ENCODE measurements at places on chromosomes 5 and 9.

DNA sequence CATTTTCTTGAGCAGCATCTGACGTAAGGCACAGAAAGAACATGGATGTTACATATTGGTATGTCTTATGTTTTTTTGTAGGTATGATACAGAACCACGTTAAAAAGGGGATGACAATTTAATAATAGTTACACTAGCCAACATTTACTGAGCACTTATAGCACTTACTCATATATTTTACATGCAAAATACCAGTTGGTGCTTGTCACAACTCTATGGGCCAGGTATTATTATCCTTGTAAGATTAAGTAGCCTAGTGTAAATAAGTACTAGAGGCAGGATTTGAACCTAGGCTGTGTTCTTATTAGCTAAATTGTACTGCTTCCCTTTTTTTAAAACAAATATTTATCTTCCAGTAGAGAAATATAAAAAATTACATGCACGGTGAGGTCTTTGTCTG, 83.5 kb downstream of the RANBP17 start:
- DNase-seq: no peak

- peak; percentile 27 for DNase-seq
Observed at GRCh38 chr9:70883056-70883455, 238.4 kb downstream of the TRPM3 start.

DNA sequence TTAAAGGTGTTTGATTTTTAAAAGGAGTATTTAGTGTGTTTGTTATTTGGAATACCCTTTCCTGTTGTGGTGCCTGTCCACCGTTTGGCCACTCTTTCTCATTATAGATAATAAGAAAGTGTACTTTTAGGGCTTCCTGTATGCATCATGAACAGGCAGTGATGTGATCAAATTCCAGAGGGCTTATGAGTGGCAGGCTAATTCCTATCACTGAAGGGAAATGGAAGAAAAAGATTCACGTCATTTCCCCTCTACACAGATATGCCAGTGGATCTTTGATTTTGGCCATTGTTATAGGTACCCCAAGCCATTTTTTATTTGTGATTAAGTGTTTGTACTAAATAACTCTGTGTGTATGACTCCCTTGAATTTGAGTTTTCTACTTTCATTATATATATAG, 37.1 kb downstream of the RPS6 start:
- no peak for DNase-seq

DNA sequence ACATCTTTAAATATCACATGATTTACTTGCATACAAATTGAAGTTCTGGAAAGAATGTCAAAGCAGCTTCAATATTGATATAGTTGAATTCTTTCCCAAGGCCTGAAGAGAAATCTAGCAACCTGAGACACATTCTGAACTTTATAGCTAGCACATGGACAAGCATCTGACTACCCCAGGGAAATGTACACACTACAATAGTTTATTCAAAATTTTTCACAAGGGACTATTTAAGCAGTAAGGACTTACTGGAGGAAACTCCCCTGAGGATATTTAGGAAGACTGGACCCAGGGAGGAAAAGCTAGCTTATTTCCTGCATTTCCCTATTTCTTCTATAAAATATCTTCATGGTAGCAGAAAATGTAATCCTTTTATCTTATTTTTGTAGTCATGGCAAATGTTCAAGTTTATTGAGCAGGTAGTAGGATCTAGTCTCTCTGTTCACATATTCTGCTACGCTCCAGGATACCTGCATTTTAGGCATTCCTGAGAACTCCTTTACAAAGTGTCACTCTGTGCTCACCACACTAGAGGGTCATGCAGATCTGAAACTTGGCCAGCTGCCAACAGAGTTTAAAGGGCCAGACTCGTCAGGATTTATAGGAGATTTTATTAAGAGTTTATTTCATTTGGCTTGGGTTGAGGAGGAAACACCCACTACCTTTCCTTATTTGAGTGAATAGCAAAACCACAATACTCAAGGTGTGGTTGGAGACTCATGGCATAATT, 348.4 kb upstream of the FTMT start:
- DNase-seq: peak; percentile 45

DNA sequence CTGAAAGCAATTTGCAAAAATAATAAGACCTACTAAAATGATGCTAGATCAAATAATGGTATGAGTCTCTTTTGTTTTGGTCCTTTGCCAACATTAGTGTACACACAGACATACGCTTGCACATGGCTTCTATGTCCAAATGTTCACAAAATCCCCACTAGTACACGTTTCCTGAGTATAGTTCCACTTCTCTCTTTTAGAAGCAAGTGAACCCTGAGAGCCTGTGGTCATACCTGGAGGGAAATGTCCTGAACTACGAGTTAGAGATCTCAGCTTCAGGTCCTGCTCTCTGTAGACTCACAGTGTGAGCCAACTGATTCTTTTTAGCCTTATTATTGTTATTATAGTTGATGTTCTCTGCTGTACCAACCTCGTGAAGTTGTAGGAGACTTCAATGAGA, 47.3 kb upstream of the ACTBL2 start:
- no peak for DNase-seq

DNA sequence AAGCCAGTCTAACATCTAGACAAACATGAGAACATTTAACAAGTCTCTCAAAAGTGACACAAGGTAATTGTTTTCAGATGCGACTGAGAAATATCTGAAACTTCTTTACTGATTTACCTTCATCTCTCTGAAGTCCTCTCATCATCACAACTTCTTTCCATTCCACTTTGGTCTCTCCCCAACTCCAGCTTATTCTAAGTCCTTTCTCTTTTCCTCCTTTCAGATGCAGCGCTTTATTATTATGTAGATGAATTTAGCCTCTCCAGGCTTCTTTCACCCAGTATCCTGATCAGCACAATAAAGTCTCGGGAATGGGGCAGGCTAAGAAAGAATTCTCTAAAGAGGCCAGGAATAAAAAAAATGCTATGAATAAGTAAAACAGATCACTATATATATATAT, 128.0 kb downstream of the KCTD16 start:
- DNase-seq: no peak

DNA sequence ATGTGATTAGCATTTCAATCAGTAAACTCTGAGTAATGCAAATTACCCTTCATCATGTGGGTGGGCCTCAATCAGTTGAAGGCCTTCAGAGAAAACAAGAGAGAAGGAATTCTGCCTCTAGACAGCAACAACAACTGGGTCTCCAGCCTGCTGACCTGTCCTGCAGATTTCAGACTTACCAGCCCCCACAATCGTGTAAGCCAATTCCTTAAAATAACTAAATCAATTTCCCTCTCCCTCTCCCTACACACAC, 41.7 kb upstream of the FBXW11 start:
- DNase-seq: no peak

DNA sequence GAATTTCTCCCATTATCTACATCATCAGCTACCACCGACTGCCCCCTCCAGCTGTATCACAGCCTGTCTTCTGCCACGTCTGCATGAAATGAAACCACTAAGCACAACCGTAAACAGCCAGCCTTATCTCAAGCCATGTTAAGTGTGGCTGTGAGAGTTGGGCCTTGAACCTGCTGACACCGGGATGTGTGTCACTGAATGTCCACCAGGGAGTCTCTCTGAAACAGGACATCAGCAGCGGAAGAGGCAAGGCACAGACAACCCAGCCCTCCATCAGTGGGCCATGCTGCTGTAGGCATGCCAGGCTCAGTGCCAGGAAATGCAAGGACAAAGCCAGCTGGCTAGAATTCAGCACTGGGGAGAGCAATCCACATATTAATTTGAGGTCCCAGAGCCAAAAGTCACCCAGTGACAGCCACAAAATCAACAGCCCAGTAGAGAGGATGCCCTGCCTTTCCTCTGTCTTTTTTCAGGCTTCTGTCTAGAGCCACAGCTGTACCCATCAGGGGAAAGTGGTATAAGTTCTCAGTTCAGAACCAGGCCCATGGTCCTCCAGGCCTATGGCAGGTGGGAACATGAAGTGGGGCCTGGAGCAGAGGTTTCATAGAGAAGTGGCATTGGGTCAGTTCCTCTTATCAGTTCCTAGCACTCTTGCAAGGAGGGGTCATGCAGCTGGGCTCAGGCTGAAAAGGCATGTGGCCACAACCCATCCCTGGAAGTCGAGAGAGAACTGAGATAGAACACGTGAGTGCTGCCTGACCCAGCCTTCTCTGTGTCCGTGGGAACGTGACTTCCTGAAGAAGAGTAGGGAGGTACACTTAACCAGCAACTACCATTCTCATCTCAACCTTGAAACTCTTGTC, 199.4 kb downstream of the ESM1 start:
- DNase-seq: no peak

DNA sequence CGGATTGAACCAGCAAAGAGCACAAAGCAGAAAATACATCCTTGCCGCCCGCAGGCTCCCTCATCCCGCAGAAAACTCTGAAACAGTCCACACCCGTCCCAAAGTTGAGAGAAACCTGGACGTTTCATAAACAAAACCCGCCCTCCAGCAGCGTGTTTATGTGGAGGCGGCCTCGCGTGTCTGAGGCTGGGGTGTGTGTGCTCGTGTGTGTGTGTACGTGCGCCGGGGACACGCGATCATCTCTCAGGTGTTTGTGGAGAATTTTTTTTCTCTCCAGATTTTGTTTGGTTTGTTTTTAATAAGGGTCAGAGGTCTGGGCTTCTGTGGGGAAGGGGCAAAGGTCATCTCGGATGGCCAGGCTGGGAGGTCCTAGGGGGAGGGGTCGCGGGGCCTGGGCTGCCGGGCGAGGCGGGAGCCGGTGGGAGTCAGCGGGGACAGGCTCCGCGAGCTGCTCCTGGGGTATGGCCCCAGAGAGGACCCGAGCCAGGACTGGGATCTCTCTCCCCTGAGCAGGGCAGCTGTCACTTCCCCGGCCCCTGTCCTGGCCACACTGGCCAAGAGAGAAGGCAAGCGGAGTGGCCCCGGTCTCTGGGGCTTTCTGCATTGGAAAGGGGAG, 206.4 kb downstream of the C9orf50 start:
- peak; percentile 74 for DNase-seq

DNA sequence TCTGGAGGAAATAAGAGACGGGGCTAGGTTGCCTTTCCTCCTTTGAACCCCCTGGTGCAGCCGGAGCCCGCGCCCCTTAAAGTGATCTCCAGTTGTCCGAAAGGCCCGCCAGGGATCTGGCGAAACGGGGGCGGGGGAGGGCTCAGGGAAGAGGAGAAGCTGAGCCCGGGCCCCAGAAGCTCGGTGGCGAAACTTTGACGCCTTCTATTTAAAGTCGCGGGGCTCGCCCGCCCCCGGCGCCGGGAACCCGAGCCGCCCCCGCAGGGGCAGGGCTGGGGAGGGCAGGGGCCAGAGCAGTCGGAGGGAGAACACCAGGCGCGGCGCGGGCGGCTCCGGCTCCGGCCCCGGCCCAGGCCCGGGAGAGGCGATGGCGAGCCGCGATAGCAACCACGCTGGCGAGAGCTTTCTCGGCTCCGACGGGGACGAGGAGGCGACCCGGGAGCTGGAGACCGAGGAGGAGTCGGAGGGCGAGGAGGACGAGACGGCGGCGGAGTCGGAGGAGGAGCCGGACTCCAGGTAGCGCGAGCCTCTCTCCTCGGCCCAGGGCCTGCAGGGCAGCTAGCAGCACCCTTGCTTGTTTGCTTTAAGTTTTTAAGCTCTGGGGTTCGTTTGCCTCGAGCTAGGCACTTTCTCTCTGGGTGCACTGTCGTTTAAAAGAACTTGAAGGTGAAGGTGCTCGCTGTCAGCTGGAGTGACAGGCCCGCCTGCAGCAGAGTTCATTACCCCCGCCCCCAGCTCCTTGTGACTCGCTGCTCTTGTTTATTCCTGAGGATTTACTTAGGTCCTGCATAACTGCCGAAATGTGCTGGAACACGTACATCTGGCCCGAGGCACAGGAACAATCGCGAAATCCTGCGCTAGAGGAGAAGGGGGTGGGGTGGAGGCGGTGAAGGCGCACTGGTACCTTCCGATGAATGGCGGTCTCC, at the start of gene CMYA5:
Gene CMYA5 (plus strand): TSS at position 296 of the 926 bp plus-strand sequence. CDS start 72 bp downstream, at position 368.
- DNase-seq: peak; percentile 74

DNA sequence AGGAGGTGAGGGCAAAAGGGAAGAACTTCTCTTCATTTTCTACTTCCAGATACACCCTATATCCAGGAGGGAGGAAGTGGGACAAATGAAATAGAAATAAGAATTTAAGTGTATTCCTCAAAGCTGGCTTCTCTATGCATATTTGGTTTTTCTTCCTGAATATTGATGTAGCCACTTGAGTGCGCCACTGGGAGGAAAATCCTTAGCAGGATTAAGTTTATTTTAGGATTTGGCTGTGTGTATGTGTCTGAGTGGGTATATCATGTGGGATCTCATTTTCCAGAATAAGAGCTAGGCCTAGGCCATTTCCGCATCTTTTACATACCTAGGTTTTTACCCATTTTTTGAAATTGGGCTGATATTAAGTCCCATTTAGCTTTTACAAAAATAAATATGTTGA, 42.5 kb downstream of the MAP1B start:
- DNase-seq: no peak

GRCh38 chr5:6788956-6789649, 75.9 kb downstream of the TENT4A start:
- DNase-seq: peak; percentile 16

GRCh38 chr5:131005963-131006684, 158.9 kb downstream of the HINT1 start:
- DNase-seq: peak; percentile 39

GRCh38 chr5:173714551-173715428, 98.3 kb upstream of the BOD1 start:
- peak; percentile 86 for DNase-seq

DNA sequence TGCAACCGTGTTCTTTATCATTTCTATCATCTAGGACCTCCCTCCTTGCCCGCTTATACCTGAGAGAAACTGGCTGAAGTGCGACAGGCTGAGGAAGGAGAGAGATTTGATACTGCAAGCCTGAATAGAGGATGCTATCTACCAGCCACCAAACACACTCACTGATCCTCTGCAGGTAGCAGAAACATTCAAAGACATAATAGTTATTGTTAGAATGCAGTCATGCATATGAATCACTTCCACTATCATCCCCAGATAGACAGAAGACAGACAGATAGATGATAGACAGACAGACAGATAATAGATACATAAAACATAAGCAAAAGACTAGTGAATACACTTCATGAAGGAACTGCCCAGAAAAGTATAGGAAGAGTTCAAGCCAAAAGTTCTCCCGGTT, 32.9 kb downstream of the FAM81B start:
- no peak for DNase-seq

- DNase-seq: no peak
Observed at GRCh38 chr5:176353533-176353932, 8.0 kb downstream of the KIAA1191 start.

GRCh38 chr9:136977649-136978072, 357 bp downstream of the PTGDS start:
- DNase-seq: no peak

DNA sequence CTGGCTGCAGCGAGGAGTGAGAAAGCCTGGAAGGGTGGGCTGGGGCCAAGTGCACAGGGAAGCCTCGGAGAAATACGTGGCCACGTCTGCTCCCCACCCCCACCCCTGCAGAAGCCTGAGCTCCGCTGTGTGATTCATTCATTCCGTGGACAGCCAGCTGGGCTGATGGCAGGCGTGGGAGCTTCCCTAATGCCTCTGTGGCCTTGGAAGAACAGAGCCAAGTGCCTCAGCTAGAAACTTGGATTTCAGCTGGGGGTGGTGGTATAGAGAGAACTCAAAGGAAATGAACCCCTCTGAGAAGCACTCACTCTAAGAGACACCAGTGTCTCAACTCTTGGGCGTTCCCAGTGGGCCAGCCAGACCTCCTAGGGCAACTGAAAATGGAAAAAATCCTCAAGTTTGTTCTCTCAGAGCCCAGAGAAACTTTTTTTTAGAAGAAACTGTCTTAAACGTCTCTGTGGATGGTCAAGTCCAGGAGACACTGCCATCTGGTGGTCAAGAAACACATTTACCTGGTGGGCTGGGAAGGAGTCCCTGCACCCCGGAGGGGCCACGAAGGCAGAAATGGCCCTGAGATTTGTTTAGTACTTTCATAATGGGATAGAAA, 18.0 kb downstream of the ATOX1 start:
- DNase-seq: peak; percentile 95

Measured in adipocyte (in vitro differentiated cells).